Anterior cingulate cortex (tissue), 58 donors: ENCODE measurements at places on chromosomes 7 and 10.

DNA sequence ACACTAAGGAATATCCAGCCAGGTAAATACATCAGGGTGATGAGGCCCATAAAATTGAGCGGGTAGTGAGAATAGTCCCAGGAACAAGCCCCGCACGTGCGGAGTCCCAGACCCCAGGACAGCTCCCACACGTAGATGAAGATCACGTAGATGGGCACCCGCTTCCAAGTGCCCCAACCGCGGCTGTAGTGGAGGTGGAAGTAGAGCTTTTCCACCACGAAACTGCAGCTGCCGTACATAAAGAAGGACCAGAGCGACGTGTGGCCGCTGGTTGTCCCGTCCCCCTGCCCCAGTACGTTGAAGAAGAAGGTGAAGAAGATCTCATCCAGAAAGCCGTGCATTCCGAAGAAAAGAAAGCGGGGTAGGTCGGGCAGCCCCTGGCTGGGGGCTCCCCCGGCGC, 948 bp downstream of the TMEM229A start:
- DNase-seq, result no peak

- DNase-seq, result no peak
Measured at GRCh38 chr10:2173327-2173726, 436.0 kb upstream of the ADARB2 start.

DNA sequence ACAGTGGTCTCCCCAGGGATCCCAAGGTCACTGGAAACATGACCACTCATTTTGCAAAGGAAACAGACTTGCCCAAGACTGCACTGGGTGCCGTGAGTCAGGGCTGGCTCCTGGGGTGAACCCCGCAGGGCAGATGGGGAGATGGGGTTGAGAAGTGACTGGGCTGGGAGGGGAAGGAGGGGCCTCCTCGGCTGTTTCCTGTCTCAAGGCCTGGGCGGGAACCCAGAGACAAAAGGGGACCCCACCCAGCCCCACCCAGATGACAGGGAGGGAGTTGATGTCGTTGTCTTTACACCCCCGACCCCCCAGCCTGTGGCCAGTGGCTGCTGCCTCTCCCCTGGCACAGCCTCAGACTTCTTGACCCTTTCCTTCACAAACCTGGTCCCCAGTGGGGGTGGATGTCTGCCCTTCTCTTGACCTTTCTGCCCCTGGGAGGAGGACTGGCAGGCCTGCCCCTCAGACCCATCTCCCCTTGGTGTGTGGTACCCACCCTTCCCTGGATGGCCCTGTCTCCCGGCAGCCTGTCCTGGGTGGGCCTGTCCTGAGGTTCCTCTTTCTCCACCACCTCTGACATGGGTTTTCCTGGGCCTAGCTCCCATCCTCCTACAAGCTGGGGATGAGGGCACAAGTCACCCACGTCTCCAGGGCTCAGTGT, 1.4 kb downstream of the MYO1G start:
- no peak for DNase-seq

DNA sequence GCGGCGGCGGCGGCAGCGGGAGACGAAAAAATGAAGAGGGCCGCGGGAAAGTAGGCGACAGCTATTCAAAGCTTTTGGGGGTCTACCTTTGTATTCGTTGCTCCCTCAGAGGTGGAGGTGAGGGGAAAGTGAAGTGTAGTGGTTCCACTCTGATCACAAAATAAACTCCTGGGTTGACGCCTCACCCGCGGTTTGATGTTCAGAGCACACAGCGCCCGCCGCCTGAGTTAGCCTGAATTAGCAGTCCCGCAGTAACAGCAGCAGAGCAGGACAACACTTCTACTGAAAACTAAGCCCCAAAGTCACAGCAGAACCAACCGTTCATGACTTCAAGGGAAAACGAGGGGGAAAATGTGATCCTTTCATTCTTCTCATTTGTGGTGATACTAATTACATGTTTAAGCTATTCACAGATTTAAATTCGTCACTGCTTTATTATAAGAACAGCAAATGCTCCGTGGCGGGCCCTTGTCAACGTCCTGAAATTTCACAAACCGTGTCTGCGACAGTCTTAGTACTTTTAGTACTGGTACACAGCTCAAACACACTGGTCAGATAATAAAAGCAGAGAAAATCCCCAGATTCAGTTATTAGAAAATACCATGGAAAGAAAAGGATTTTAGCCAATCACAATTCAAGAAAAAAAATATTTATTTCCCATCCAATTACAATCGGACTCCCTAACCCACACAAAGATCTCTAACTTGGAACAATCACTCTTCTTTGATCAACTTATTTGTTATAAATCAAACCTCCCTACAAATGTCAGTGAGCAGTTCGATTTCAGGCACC, 563 bp upstream of the JMJD1C start:
- peak; percentile 52 for DNase-seq
